ENCODE measurements at places on chromosomes 12 and 14.

DNA sequence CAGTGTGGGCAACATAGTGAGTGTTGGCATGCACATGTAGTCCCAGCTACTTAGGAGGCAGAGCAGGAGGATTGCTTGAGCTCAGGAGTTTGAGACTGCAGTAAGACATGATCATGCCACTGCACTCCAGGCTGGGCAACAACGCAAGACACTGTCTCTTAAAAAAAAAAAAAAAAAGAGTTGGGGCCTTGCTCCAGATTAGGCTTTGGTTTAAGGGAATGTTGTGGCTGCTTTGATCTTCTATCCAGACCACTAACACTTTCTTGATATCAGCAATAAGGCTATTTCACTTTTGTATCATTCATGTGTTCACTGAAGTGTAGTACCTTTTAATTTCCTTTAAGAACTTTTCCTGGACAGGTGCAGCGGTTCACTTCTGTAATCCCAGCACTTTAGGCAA is 2.8 kb upstream of the FITM1 start:
- no peak for DNase-seq

GRCh38 chr12:92745856-92746550 is 43.2 kb downstream of the PLEKHG7 start:
- peak; percentile 99 for DNase-seq

GRCh38 chr14:99389174-99389826 is 91.4 kb downstream of the SETD3 start:
- DNase-seq = no peak

GRCh38 chr14:64541972-64542835 is 1.7 kb downstream of the HSPA2 start:
- DNase-seq = no peak

GRCh38 chr12:4191642-4192041 is 81.9 kb upstream of the CCND2 start:
- DNase-seq = no peak

GRCh38 chr14:89214221-89214965 is 202.6 kb downstream of the FOXN3 start:
- DNase-seq = peak; percentile 65

DNA sequence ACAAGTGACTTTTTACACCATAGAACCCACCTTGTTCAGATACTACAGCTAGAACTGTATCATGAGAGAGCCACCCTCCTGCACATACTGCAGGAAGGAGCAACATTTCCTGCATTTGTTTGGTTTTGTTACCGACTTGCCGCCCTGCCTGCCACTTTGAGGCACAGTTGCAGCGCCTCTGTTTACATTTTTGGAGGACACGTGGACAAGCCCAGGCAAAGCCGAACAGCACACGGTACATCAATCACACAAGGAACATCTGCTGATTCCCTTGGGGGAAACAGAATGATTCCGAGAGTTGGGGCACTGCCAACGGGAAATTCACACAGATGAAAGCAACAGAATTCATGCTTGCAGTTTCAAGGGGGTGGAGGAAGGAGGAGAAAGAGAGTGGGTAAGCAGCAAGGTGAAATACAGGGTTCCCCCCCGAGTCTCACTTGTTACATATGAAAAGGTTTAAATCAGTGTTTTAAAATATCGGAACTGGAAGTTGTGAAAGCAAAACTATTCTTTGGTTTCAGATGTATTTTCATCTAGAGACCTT is 110.7 kb downstream of the BTG1 start:
- DNase-seq = peak; percentile 88

- no peak for DNase-seq
Observed at GRCh38 chr14:58639198-58639565, 1.4 kb downstream of the DACT1 start.

DNA sequence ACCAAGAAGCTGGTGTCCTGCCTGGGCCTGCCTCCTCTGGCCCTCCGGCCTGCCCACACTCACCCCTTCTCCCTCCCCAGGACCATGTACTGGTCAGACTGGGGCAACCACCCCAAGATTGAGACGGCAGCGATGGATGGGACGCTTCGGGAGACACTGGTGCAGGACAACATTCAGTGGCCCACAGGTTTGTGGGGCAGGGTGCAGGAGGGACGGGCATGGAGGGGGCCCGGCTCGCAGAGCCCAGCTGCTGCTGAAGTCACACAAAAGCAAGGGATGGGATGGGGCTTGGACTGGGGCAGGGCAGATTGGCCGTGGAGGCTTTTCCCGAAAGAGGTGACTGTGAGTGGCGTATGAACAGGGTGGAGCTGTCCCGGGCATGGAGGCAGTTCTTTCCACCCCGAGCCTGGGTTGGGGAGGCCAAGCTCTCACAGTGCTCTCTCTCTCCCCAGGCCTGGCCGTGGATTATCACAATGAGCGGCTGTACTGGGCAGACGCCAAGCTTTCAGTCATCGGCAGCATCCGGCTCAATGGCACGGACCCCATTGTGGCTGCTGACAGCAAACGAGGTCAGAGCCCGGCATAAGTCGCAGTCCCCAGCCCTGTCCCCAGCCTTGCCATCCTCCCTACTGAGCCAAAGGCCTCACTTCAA is 7.8 kb upstream of the NXPH4 start:
- DNase-seq = peak; percentile 56

DNA sequence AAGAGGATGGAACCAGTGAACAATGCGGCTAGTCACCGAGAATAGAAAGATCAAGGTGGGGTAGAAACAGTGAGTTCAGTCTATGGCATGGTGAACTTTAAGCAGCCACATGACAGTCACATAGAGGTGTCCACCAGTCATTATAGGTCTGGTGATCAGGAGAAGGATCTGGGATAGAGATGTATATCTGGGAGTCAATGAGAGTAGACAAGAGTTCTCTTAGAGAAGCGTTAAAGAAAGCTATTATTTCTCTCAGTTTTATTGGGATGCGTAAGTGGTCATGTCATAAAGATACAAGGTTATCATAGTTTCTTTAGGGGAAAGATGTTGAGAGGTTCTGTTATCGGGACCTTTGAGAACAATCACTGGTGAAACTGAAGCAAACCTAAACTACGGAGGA is 136.1 kb upstream of the SLC38A2 start:
- no peak for DNase-seq

GRCh38 chr12:124393831-124394230 is 98.9 kb downstream of the RFLNA start:
- no peak for DNase-seq

- no peak for DNase-seq
Observed at GRCh38 chr12:67428431-67428830, 159.3 kb downstream of the CAND1 start.

DNA sequence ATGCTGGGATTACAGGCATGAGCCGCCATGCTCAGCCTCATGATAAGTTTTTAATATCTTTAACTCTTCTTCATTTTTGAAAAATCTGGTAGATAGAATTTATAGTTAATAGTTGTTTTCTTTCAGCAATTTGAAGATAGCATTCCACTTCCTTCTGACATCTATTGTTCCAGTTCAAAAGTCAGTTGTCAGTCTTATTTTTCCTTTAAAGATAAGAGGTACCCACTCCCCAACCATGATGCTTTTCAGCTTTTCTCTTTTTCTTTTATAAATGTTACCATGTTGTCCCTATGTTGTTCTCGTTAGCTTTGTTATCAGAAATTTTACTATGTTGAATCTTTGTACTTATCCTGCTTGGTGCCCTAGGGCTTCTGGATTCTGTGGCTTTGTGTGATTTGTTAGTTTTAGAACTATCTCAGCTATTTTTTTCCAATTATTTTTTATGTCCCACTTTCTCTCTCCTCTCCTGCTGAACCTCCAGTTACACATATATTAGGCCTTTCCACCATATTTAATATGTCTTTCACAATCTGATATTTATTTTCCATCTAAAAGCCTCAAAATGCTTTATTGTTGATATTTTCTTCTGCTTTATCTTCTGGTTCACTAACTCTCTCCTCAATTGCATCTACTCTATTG is 181.6 kb upstream of the FOXN3 start:
- no peak for DNase-seq

- no peak for DNase-seq
Observed at GRCh38 chr12:91542067-91542466, 359.4 kb upstream of the DCN start.

- DNase-seq = no peak
Observed at GRCh38 chr12:114920771-114921554, 237.0 kb upstream of the TBX3 start.

DNA sequence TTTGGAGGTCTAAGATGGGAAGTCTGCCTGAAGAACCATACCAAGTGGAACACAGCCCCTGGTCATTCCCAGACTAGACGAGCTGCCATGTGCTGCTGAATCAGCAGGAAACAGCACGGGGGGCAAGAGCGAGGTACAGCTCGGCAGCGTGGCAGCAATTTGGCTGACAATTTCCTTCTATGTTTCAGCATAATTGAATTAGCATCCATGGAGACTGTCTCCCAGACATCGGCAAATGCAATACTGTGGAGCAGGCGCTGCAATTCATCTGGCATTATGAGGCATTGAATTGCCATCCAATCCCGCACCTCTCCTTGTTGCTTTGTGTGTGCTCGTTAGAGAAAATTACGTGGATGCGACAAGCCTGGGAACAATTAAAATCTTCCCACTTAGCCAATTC is 46.0 kb upstream of the CCDC60 start:
- DNase-seq = no peak
